Stimulated activated naive CD4-positive, alpha-beta T cell treated with Interleukin-2 at 50 U/mL for 16 hours (primary cell): ENCODE measurements at places on chromosomes 11 and 22.
A peak's percentile ranks its signal among the peaks of the same experiment; 100 is the strongest.

- DNase-seq = no peak
Observed at GRCh38 chr22:47835726-47836125, 1073.3 kb downstream of the TBC1D22A start.

DNA sequence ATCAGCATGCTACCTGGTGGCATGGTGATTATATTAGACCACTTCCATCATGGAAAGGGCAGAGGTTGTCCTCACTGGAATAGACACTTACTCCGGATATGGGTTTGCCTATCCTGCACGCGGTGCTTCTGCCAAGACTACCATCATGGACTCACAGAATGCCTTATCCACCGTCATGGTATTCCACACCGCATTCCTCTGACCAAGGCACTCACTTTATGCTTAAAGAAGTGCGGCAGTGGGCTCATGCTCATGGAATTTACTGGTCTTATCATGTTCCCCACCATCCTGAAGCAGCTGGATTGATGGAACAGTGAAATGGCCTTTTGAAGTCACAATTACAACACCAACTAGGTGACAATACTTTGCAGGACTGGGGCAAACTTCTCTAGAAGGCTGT lies 109.2 kb upstream of the DRD2 start:
- no peak for DNase-seq

DNA sequence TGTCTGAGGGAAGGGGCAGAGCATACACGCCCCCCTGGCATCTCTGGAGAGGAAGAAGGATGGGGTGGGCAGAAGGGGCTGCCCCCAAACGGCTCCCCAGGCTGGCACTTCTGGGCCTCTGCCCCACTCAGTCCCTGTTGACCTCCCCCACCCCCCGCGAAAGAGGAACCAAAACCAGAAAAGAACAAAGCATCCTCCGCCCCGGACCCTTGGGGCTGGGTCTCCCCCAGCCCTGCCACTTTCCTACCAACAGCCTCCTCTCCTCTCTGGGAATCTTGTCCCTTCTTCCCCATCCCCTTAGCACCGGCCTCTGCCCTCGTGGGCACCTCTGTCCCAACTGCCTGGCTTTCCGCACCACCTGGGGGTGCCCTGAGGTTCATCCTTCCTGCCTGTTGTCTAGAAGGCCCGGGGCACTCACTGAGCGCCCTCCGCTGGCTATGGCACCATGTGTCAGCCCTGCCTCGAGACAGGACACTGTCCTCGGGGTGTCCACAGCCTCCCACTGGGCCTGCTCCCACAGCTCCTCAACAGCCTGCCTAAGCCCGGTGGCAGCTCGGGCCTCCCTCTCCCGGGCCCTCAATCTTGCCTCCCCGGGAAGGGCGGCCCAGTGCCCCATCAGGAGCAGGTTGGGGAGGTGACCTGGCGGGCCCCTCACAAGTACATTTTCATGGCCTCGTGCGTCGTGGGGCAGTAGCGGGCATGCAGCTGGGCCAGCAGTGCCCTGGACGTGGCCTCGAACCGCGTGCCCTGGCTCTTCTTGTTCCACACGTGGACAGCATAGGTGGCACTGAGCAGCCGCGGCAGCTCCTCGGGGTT lies 28.2 kb downstream of the A4GALT start:
- DNase-seq = no peak

- DNase-seq = no peak
Observed at GRCh38 chr22:39724390-39724789, 153.8 kb downstream of the CACNA1I start.

DNA sequence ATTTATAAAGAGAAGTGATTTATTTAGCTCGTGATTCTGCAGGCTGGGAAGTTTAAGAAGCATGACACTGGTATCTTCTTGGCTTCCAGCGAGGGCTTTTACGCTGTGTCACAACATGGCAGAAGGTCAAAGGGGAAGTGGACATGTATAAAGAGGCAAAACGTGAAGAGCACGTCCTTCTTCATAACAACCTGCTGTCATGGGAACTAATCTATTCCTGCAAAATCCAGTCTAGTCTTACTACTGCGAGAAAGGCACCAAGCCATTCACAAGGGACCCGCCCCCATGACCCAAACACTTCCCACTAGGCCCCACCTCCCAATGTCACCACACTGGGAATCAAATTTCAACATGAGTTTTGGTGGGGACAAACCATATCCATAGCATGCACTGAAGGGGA lies 58.3 kb downstream of the AMOTL1 start:
- DNase-seq = no peak

- no peak for DNase-seq
Observed at GRCh38 chr11:13687271-13687670, 18.8 kb downstream of the FAR1 start.

- DNase-seq = no peak
Observed at GRCh38 chr22:45638834-45639746, 32.5 kb upstream of the ATXN10 start.

DNA sequence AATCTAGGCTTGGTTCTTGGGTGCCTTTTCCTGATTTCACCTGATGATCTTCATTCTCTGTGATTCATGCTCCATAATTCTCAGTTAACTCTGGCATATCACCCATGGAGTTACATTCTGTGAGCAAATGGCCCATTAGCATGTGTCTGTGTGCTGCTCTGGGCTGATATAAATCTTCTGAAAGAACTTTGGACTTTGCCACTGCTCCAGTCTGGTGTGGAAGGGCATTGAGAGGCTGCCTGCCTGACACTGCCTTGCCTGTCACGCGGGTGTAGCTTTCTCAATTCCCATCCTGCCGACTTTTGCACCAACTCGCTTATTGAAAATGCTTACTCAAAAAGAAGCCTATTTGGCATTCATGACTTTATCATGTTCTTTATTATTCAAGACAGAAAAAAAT lies 42.2 kb downstream of the FAT3 start:
- no peak for DNase-seq

GRCh38 chr11:119780222-119780953 lies 51.4 kb upstream of the NECTIN1 start:
- DNase-seq = no peak

DNA sequence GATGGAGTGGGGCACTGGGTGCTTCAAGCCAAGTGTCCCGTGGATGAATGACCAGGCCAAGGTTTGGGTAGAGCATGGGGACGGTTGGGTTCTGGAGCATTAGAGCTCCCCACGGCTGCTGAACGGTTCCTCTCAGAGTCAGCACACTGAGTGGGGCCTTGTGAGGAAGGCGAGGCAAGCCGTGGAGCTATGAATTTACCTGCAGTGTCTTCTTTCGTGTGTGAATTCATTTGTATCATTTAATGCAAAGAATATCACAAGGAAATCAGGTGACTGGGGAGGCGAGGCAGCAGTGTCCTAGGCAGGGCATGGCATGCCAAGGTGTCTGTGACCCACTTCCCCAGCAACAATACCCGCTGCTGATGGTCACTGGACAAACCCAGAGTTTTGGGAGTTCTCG lies 343.5 kb upstream of the B3GAT1 start:
- no peak for DNase-seq

DNA sequence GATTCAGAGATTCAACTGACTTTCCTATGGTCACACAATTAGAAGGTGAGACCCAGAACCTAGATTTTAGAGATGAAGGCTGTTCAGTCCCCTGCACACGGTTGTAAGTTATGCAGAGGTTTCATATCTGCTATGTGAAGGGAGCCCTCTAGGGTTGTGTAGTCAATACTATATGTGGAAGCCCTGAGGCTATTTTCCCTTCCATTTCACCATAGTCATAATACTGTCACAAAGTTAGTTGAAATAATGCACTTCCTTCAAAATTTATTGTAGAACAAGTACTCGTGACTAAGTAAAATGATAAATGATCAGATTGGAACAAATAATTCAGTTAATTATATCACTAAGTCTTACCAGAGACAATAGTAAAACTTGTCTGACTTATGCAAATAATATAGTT lies 48.8 kb downstream of the ENDOD1 start:
- no peak for DNase-seq

DNA sequence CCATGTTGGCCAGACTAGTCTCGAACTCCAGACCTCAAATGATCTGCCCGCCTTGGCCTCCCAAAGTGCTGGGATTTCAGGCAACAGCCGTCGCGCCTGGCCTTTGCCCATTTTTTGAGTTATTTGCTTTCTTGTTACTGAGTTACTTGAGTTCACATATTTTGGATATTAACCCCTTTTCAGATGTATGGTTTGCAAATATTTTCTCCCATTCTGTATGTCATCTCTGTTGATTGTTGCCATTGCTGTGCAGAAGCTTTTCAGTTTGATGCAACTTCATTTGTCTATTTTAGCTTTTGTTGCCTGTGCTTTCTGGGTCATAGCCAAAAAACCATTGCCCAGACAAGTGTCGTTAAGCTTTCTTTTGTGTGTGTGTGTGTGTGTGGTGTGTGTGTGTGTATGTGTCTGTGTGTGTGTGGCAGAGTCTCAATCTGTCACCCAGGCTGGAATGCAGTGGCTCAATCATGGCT lies 6.8 kb downstream of the TSGA10IP start:
- DNase-seq = no peak

- DNase-seq = peak; percentile 67
Observed at GRCh38 chr11:58675334-58676155, 53.1 kb downstream of the CNTF start.

- no peak for DNase-seq
Observed at GRCh38 chr11:76159983-76160661, 46.2 kb downstream of the WNT11 start.

GRCh38 chr22:20040327-20041200 lies 19.7 kb downstream of the TANGO2 start:
- DNase-seq = no peak

GRCh38 chr22:29442976-29443375 lies 4.6 kb downstream of the RFPL1 start:
- DNase-seq = no peak

- DNase-seq = no peak
Observed at GRCh38 chr11:86741484-86741835, 58.9 kb upstream of the PRSS23 start.

DNA sequence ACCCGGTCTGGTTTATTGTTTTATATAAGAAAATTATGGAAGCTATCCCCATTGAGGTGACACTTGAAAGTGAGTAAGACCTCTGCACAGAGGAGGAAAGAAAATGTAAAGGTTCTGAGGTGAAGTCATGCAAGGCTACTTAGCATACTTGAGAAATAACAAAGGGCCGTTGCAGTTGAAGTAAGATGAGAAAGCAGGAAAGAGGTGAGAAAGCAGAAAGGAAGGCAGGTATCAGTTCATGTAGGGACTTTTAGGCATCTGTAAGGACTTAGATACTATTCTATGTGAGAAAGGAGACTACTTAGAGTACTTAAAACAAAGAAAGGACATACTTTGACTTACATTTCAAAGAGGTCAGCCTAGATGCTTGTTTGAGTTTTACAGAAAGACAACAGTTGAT lies 84.7 kb downstream of the CASP12 start:
- DNase-seq = no peak

DNA sequence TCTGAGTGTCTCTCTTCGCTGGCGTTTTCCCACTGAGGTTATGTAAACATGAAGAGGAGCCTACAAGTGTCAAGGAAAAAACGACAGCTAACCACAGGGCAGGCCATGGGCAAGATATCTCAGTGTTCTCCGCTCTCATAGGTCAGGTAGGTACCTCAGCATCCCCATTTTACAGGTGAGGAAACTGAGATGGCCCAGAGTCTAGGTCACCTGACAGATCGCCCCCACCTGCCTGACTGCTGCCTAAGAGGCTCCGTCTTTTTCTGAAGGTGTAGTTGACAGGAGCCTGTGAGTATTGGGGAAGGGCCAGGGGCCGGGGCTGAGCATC lies 847 bp upstream of the NDUFA6 start:
- DNase-seq = no peak

- no peak for DNase-seq
Observed at GRCh38 chr11:46983598-46983997, 47.0 kb downstream of the CSTPP1 start.

DNA sequence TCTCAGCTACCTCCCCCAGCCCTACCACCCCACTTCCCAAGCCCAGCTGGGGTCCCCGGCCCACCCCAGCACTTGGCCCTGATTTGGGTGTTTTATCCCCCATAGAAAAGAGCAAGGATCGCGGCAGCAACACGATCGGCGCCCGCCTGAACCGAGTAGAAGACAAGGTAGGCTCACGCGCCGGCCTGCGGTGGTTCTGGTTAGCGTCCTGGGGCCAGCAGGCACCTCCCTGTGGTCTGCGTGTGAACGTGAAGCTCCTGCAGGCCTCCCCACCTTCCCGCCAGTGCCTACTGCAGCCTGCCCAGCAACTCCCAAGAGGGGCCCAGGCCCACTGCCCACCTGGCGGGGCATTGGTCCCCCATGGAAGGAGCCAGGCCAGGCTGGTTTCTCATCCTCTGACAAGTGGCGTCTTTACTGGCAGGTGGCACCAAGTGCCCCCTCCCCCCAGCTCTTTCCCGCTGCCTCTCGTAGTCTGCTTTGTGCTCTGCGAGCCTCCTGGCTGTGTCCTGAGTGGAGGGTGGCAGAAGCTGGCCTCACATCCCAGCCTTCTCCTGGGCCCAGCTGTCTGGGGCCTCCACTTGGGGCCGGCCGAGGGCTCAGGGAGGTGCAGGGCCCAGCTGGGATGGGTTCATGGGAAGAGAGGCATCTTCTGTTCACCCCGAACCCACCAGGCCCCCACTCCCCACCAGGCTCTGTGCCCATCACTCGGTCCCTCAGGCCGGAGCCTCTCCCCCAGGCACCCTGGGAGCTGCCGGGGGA lies 78.3 kb upstream of the KCNQ1OT1 start:
- no peak for DNase-seq

- no peak for DNase-seq
Observed at GRCh38 chr11:235609-235996, 539 bp downstream of the SIRT3 start.

GRCh38 chr11:129374993-129375750 lies 476 bp upstream of the BARX2 start:
- no peak for DNase-seq

DNA sequence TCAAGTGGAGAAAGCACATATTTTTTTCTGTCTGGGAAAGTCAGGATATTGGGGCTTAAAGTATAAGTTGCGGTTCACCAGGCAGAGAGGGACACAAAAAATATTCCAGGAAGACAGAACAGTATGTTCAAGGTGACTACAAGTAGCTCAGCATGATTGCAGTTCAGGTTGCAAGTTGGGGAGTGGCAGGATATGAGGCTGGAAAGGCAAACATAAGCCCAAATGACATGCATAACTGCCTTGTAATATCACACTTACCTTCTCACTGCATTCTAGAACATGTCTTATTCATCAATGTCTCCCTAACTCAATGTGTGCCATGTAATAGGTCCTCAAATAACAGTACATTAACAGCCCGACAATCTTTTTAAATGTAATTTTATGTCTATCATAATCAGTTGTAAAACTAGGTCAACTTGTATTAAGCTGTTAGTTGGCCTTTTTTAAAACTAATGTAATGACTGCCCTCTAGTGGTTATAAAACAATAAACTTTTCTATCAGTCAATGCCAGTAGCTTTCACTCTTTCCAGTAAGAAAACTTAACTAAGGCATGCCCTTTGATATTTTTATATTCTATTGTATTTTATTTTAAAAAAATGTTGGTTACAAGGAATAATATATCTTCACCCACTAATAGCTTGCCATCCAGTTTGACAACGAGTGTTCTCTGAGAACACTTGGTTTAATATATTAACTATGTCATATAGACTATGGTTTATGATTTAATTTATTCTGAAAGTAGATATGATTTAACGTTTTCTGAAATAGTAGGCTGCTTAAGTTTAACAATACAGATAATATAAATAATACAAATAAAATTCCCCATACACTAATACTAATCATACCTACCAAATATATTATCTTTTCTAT lies 39.4 kb upstream of the CFAP300 start:
- DNase-seq = no peak
